ENCODE measurements at places on chromosomes 12 and 14.

DNA sequence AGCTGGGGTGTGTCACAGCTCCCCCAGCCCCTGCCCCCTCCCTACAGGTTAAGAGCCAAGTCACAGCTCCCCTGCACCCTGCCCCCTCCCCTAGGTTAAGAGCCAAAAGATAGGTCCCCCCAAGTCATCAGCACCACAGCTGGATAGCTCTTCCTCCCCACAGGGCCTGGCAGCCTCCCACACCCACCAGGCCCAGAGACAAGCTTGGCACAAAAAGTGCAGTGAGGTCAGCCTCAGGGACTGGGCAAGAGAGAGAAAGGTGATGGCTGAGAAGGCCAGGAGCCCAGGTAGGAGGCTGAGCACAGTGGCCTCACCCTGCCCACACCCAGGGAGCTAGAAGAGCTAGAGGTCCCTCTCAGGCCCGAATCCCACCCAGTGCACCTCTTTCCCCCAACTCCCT is 8.7 kb downstream of the ITGA7 start:
- no peak for DNase-seq

- peak; percentile 82 for DNase-seq
Observed at GRCh38 chr12:64256166-64256800, 34.2 kb upstream of the KICS2 start.

- no peak for DNase-seq
Observed at GRCh38 chr14:91405241-91405721, 12.3 kb downstream of the CCDC88C start.

GRCh38 chr12:96198965-96199364 is 4.8 kb downstream of the ELK3 start:
- DNase-seq: no peak

DNA sequence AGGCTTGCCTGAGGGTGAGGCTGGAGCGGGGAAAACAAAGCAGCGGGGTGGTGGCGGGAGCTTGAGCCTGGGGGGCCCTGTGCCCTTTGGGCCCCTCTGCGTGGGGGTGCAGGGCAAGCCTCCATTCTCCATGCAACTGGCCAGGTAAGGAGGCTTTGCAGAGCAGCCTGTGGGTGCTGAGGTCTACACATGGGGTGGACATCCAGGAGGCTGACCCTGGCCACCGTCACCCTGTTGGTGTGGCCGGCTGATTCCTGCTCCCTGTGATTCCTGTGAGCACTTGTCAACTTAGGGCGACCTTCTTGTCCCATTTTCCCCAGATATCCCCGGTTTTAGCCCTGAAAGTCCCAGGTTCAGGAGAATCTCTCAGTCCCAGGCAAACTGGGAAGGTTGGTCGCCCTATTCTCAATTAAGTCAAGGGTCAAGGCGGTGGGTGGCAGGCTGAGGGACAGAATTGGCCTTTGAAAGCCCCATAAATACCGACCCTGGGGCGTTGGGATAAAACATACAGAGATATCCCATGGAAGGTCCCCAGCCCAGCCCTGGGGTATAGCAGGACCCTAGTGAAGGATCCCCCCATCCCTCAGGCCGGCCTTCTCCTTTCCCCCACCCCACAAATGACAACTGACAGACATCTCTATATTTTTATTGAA is 70.5 kb downstream of the PRIMA1 start:
- no peak for DNase-seq

DNA sequence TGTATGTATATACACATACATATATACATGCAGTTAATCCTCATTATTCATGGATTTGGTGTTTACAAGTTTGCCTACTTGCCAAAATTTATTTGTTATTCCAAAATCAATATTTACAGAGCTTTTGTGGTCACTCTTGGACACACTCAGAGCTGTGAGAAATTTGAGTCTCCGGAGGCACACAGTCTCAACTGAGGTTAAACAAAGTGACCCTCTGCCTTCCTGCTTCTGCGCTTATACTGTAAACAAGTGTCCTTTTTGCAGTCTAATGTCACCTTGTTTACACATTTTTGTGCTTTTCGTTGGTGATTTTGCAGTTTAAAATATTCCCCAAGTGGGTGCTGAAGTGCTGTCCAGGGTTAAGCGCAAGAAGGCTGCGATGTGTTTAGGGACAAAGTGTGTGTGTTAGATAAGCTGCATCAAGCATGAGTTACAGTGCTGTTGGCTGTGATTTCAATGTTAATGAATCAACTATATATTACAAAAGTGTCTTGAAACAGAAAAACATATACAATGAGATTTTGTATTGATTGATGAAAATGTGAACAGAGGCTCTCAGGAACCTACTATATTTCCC is 13.1 kb upstream of the LTA4H start:
- no peak for DNase-seq

DNA sequence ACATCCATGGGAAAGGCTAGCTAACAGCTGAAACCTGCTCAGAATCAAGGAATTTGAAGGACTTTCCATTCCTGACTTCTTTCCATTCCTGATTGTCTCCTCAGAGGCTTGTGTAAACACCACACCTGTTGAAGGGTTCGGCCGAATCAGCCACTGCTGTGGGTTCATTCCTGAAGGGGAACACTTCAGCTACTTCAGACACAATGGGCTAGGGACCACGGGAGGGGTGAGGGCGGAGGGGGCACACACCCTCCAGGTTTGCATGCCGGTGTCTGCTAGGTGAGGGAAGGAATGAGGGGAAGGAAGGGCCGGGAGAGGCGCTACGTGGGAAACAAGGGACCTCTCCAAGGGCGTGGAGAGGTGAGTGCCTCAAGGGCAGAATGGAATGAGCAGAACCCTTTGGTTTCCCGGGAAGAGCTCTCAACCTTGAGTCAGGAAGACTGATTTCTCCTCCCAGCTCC is 1.3 kb downstream of the GPRC5A start:
- DNase-seq: no peak

GRCh38 chr12:100987552-100988521 is 193.3 kb downstream of the ANO4 start:
- DNase-seq: peak; percentile 31

- no peak for DNase-seq
Observed at GRCh38 chr12:2185751-2186341, 133.1 kb downstream of the CACNA1C start.

DNA sequence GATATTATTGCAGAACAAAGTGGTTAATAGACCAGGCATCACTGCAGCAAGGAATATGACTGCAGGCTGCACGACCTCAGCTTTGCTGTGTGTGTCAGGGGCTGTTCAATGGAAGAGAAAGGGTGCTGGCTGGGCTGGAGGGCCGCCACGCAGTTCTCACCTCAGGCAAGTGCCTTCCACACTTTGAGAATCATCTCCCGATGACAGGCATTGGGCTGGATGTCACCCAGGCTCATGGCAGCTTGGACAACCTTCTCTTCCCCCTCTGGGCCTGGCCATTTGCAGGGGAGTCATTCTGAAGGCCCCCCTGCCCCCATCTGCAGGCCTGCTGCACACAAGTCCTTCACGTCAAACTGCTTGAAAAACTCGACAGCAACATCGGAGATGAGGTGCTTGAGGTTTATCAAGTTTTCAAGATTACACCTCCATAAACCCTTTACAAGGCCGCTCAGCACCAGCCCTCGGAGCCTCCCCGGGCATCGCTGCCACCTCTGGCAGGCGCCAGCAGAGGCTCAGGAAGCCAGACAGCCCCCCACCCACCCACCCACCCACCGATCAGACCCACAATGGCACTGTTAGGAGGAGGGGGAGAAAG is 165.9 kb upstream of the GSC start:
- peak; percentile 54 for DNase-seq

- DNase-seq: no peak
Observed at GRCh38 chr14:68401855-68402254, 391.0 kb downstream of the ZFP36L1 start.

- DNase-seq: no peak
Observed at GRCh38 chr14:58098507-58098906, 53.5 kb downstream of the ARMH4 start.

DNA sequence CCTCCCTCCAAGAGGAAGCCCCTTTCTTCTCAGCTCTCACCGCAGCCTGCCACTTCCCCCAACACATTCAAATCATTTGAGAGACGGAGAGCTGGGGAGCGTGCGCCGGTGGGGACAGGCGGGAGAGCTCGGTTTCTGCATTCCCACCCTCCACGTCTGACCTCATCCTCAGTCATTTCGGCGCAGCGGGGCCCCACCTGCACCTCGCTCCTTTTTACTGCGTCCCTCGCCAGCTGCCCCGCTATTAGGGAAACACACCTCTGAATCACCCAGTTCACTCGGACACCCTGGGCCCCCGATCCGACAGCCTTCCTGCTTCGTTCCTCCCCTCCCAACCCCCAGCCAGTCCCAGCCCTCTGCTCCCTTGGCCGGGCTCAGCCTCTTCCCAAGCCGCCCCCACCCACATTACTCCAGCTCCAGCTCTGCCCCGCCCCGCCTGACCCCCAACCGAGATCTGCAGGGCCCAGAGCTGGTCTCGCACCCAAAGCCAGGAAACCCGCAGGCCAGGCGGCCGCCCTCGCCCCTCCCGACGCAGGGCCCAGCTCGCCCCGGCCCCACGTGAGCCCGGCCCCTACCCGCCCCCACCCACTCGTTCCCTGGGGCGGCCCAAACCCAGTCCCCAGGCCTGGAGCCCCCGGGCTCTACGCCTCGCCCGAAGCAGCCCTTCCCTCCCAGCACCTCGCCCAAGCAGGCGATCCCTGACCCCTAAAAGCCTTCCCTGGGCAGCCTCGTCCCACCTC is 783 bp downstream of the CORO1C start:
- DNase-seq: peak; percentile 84

DNA sequence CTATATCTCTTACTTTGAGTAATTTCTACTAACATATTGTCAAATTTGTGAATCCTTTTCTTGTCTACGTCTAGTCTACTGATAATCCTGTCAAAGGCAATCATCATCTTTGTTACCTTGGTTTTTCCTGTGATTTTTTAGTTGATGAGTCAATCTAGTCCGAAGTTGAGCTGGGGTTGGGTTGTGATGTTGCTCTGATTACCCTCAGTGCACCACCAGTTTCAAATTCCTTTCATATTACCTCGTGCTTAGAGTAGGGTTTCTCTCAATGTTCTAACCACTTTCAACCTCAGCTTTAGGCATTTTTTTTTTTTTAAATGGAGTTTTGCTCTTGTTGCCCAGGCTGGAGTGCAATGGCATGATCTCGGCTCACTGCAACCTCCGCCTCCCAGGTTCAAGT is 186.8 kb downstream of the BTG1 start:
- no peak for DNase-seq

DNA sequence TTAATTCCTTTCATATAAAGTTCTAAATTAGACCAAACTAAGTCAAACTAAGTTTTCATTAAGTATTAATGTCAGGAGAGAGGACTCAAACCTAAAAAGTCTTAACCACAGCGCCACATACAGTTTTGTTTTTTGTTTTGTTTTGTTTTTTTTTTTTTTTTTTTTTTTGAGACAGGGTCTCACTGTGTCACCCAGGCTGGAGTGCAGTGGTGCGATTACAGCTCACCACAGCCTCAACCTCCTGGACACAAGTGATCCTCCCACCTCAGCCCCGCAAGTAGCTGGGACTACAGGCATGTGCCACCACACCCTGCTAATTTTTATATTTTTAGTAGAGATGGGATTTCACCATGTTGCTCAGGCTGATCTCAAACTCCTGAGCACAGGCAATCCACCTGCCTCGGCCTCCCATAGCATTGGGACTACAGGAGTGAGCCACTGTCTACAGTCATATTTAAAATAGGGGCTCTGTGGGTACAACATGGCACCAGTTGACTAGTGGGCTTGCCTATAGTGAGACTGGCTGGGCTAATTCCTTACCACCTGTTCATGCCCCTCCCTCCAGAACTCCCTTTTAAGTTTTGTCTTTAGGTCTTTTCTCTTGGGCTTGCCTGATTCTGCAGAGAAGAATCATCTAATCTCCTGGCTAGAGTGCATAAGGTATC is 110.2 kb downstream of the PPP2R5E start:
- DNase-seq: peak; percentile 21

- no peak for DNase-seq
Observed at GRCh38 chr14:39233680-39234326, at the start of gene MIA2. Gene MIA2, plus strand, starts transcription at chr14:39233915. Its CDS starts 200 bp downstream, at chr14:39234115.

DNA sequence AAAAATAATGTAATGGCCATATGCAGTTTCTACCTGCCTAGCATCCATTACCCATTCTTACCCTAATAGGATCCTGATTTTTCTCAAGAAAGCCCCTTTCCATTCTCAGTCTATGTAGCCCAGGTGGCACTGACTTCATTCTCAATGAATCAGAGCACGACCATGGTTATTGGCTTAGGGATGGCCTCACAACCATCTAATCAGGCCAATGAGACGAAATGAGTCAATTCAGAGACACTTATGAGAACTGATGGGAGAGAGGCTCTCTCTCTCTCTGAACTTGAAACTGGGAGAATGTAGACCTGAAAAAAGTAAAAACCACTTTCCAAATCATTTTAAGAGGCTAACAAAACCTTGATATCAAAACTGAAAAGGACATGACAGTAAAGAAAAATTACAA is 45.3 kb upstream of the OXA1L start:
- DNase-seq: peak; percentile 6

GRCh38 chr12:119938049-119938667 is 50.9 kb upstream of the BICDL1 start:
- DNase-seq: peak; percentile 77

GRCh38 chr12:57119294-57120085 is 8.3 kb upstream of the STAT6 start:
- DNase-seq: no peak

DNA sequence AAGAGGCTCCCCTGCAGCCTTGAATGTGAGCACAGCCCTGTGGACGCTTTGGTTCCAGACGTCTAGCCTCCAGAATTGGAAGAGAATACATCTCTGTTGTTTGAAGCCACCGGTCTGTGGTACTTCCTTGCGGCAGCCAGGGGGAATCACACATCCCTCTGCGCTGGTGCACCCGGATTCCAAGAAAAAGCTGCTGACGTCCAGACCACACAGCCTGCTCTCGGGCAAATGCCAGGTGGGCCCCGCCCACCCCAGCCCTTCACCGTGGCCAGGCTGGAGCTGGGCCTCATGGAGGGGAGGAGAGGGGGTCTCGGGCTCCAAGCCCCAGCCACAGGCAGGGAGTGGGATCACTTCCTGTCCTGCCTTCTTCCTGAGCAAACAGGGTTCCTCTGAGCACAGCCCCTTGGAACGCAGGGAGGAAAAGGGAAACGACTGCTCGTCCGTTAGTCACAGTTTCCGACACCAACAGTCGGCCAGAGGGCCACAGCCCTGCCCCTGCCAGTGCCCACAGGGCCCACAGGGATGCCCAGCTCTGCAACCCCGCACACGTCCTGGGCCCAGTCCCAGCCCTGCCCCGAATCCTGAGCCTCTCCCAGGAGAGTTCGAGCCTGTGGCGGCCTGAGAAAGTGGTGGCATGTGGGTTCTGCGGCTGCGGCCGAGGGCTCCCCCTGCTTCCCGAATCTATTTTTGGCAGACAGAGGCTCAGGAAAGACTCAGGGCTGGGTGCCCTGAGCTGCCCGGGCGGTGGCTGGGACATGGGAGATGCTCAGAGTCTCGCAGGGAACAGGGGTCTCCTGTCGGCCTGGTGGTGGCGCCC is 85.3 kb downstream of the RFLNA start:
- DNase-seq: no peak
